Uterus (tissue), 4 donors: ENCODE measurements at places on chromosomes 12 and 14. TPM values are rescaled to one million over a fixed set of nuclear protein-coding genes. Genes with fewer than 3 reads are reported as not detected.

The RIPK3 gene
- 6.6 TPM for total RNA-seq

DNA sequence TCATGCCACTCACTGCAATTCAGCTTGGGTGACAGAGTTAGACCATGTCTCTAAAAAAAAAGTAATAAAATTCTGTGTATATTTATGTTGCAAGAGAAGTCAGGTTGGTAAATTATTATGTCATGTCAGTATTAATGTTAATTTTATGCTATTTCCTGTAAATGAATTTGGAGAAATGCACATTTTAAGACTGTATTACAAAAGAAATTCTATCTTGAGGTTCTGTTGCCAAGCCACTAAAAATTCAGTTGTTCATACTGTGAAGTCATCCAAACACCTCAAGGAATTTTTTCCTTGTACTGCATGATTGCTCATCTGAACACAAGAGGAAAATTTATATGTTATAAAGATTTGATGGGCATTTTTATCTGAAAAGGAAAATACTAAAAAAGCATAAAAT lies 23.3 kb upstream of the HMGA2 start:
- no peak for DNase-seq
- no peak overlapping the region for H3K4me3 ChIP-seq
- H3K4me1 ChIP-seq: no peaks in the 10 kb centered on the region
- no peak overlapping the region for H3K27ac ChIP-seq
- H3K27me3 ChIP-seq: no peaks in the 10 kb centered on the region
- H3K36me3 ChIP-seq: no peaks in the 10 kb centered on the region

The HPD gene
- not detected for total RNA-seq

- DNase-seq: no peak
- no peaks in the 10 kb centered on the region for H3K4me1 ChIP-seq
- H3K27me3 ChIP-seq: no peaks in the 10 kb centered on the region
- H3K36me3 ChIP-seq: no peaks in the 10 kb centered on the region
Observed at GRCh38 chr14:61752626-61753025, 9.6 kb upstream of the SNAPC1 start.

GRCh38 chr12:105713606-105714305 lies 383.3 kb downstream of the C12orf75 start:
- DNase-seq: no peak
- no peaks in the 10 kb centered on the region for H3K4me1 ChIP-seq
- H3K36me3 ChIP-seq: no peaks in the 10 kb centered on the region

The RPL10L gene
- not detected for total RNA-seq

- H3K4me1 ChIP-seq: no peaks in the 10 kb centered on the region
- no peaks in the 10 kb centered on the region for H3K36me3 ChIP-seq
- no peak overlapping the region for H3K27ac ChIP-seq
- H3K4me3 ChIP-seq: no peak overlapping the region
Observed at GRCh38 chr12:60308366-60308991, 712.6 kb downstream of the SLC16A7 start.

The TSPAN19 gene
- total RNA-seq: not detected

The ADAM21 gene
- 0.07 TPM for total RNA-seq

GRCh38 chr12:29187756-29188155 lies 38.7 kb downstream of the FAR2 start:
- no peaks in the 10 kb centered on the region for H3K4me1 ChIP-seq
- H3K27me3 ChIP-seq: no peaks in the 10 kb centered on the region
- no peak for DNase-seq
- no peaks in the 10 kb centered on the region for H3K36me3 ChIP-seq
- H3K4me3 ChIP-seq: no peak overlapping the region

GRCh38 chr12:11905534-11905933 lies 165.2 kb upstream of the BCL2L14 start:
- no peak overlapping the region for H3K4me3 ChIP-seq
- no peaks in the 10 kb centered on the region for H3K36me3 ChIP-seq
- no peaks in the 10 kb centered on the region for H3K4me1 ChIP-seq
- H3K27ac ChIP-seq: no peak overlapping the region
- no peak for DNase-seq

- no peaks in the 10 kb centered on the region for H3K27me3 ChIP-seq
- no peak for DNase-seq
- no peak overlapping the region for H3K27ac ChIP-seq
- no peak overlapping the region for H3K4me3 ChIP-seq
Observed at GRCh38 chr12:77679686-77680085, 151.0 kb upstream of the NAV3 start.

- H3K4me3 ChIP-seq: peak overlapping the region; percentile 27
- H3K27me3 ChIP-seq: no peaks in the 10 kb centered on the region
- no peaks in the 10 kb centered on the region for H3K36me3 ChIP-seq
- no peaks in the 10 kb centered on the region for H3K4me1 ChIP-seq
- DNase-seq: peak; percentile 43
- no peak overlapping the region for H3K27ac ChIP-seq
Observed at GRCh38 chr14:60331201-60332045, 82.4 kb downstream of the PPM1A start.

The NRIP2 gene
- 9.5 TPM for total RNA-seq

DNA sequence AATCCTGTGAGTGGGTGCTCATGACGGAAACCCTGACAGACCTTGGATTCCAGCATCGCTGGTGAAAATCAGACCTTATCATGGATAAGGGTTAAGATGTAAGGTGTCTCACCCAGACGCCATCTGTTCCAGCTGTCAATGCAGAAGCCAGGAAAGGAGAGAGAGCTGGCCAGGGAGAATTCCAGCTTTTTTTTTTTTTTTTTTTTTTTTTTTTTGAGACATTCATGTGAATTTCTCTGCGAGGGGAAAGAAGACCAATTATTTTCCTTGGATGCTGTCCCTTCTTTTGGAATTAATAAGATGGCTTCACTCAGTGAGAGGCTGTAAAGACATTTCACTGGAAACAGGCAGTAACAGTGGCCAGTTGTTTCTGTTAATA lies 1.8 kb downstream of the TRAF3 start:
- H3K4me1 ChIP-seq: no peaks in the 10 kb centered on the region
- H3K27ac ChIP-seq: no peak overlapping the region
- no peaks in the 10 kb centered on the region for H3K27me3 ChIP-seq
- H3K36me3 ChIP-seq: no peaks in the 10 kb centered on the region
- DNase-seq: no peak
- peak overlapping the region; percentile 97 for H3K4me3 ChIP-seq

DNA sequence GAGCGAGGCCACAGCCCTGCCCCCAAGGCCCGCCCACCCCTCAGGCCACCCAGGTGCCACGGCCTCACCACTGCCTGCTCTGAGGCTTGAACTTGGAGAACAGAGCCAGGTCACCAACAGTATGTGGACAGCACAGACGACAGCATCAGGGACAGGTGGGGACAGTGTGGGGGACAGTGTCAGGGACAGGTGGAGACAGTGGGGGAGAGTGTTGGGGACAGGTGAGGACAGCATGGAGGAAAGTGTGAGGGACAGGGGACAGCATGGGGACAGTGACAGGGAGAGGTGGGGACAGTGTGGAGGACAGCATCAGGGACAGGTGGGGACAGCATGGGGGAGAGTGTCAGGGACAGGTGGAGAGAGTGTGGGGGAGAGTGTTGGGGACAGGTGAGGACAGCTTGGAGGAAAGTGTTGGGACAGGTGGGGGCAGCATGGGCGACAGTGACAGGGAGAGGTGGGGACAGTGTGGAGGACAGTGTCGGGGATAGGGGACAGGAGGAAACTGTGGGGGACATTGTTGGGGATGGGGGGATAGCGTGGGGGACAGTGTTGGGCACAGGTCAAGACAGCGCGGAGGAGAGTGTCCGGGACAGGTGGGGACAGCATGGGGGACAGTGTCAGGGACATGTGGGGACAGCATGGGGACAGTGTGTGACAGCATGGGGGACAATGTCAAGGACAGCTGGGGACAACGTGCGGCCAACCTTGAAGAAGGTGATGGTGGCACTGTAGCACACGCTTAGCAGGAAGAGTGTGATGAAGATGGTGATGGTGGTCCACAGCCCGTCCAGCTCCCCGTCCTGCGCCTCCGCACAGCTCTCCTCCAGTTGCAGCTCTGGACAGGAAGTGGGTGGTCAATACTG lies 114.9 kb downstream of the TMEM121 start:
- no peak overlapping the region for H3K27ac ChIP-seq
- no peaks in the 10 kb centered on the region for H3K36me3 ChIP-seq
- H3K4me1 ChIP-seq: no peaks in the 10 kb centered on the region
- H3K4me3 ChIP-seq: no peak overlapping the region

GRCh38 chr12:34358198-34358597 lies 335.9 kb downstream of the ALG10 start:
- no peak overlapping the region for H3K27ac ChIP-seq
- H3K4me3 ChIP-seq: no peak overlapping the region
- no peaks in the 10 kb centered on the region for H3K4me1 ChIP-seq
- H3K36me3 ChIP-seq: no peaks in the 10 kb centered on the region
- DNase-seq: no peak

DNA sequence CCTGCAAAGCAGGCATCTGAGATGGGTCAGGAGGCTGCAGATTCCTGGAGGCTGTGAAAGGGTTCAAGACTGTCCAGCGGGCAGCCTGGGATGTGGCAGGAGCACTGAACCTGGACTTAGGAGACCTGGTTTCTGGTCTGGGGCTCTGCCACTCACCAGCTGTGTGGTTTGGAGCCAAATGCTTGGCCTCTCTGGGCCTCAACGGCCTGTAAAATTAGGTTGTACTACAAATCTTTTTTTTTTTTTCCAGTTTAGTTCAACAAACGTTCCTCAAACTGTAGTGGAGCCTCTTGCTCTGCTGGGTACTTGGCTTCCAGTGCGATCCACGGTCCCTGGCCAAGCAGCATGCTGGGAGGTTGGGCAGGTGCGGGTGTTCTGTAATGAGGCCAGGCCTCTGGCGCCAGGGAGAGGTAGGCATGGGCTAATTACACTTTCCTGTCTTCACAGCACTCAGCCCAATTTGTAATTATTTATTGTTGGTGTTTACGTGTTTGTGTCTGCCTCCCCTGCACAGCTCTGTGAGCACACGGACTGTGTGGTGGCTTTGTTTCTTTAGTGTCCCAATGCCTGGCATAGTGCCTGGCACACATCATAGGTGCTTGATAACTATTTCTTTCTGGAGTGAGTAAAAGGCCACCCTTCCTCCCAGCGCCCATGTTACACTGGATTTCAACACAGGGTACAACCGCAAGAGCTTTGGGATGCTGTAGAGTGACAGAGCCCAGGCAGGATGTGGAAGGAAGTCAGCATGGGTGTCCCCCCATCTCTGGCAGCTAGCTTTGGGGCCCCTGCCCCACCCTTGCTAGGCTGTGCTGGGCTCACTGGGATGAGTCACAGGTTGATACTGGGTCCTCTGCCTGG lies 5.8 kb upstream of the KRT80 start:
- H3K27ac ChIP-seq: no peak overlapping the region
- peaks cover 19% of the 10 kb centered on the region for H3K4me1 ChIP-seq
- no peak for DNase-seq
- no peak overlapping the region for H3K4me3 ChIP-seq
- H3K27me3 ChIP-seq: no peaks in the 10 kb centered on the region

The ALKBH1 gene
- total RNA-seq: 18.3 TPM

DNA sequence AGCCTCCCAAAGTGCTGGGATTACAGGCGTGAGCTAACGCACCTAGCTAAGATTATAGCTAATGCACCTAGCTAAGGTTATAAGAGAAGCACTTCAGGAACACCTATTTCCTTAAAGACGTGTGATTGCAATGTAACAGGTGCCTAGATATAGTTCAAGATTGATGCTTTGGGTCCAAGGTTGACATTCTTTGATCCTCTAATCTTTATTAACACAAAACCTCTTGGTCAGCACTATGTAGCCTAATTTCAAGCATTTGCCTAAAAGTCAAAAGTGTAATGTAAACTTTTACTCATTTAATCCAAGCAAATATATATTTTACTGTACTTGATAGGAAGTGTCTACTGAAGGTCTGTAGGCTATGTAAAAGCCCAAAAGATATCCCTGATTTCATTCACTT lies 36.5 kb downstream of the SCFD1 start:
- no peaks in the 10 kb centered on the region for H3K4me1 ChIP-seq
- H3K27me3 ChIP-seq: no peaks in the 10 kb centered on the region
- H3K36me3 ChIP-seq: no peaks in the 10 kb centered on the region
- no peak overlapping the region for H3K4me3 ChIP-seq
- H3K27ac ChIP-seq: no peak overlapping the region

- no peaks in the 10 kb centered on the region for H3K27me3 ChIP-seq
- H3K27ac ChIP-seq: no peak overlapping the region
- no peak overlapping the region for H3K4me3 ChIP-seq
Observed at GRCh38 chr14:54502602-54503001, 7.1 kb upstream of the CGRRF1 start.

DNA sequence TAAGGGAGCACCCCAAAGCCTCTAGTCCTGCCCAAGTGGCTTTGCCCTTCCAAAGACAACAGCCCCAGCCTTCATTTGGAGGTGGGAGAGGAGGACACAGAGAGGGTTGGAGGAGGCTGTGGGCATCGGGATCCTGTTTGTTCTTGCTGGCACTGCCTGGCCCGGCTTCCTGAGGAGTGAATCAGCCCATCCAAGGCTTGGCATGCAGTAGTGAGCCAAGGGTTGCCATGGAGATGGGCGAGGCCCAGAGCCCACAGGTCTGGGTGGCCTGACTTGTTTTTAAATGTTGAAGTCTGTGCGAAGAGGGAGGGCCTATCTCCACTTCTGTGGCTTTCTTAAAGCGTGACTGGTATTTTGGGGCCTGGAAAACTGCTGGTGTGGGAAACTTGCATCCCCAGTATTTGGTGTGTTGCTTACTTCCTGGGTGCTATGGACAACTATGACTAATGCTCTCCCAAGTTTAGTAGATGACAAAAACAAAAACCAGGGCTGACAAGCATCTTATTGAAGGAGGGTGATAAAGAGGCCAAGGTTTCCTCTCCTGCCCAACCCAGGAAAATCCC lies 15.8 kb downstream of the CD9 start:
- peaks cover 32% of the 10 kb centered on the region for H3K4me1 ChIP-seq
- H3K4me3 ChIP-seq: no peak overlapping the region
- peak overlapping the region; percentile 91 for H3K27ac ChIP-seq
- DNase-seq: peak; percentile 81
- no peaks in the 10 kb centered on the region for H3K36me3 ChIP-seq

DNA sequence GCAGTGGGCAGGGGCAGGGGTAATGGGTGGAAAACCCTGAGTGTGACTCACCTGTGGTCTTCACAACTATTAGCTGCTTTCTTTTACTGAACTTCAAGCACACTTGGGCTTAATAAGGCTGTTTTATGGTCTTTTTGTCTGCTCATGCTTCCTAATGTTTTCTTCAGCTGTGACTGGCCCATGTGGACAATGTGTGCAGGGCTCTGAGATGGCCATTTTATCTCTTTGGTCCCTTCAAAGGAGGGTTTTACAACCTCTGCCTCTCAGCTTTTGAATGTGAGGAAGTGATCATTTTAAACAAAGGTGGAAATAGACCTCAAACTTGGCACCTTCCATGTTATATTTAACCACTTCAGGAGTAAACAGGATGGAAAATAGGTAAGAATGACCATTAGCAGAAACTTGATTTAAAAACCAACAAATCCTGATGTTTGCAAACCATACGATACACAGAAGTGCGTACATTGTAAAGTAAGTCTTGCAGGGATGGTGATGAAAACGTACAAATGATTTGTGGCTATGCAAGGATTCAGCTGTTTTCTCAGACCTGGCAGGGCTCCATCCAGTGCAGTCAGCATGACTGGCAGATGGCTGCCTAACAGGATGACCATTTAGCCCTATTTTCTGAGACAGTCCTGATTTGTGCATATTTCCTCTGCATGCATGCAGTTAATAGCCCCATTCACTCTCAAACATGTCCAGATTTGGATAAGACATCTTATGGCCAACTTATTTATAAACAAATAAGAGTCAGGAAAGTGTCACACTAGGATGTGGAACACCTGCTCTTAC lies 103.2 kb downstream of the SLC38A4 start:
- no peak for DNase-seq
- H3K27me3 ChIP-seq: no peaks in the 10 kb centered on the region
- H3K27ac ChIP-seq: no peak overlapping the region
- no peaks in the 10 kb centered on the region for H3K36me3 ChIP-seq

The C12orf56 gene
- total RNA-seq: not detected
